ENCODE measurements at places on chromosomes 3 and 15.
A peak's percentile ranks its signal among the peaks of the same experiment; 100 is the strongest.

- DNase-seq = no peak
These were observed 45.2 kb upstream of the NR2F2 start for GRCh38 chr15:96285305-96285704.

DNA sequence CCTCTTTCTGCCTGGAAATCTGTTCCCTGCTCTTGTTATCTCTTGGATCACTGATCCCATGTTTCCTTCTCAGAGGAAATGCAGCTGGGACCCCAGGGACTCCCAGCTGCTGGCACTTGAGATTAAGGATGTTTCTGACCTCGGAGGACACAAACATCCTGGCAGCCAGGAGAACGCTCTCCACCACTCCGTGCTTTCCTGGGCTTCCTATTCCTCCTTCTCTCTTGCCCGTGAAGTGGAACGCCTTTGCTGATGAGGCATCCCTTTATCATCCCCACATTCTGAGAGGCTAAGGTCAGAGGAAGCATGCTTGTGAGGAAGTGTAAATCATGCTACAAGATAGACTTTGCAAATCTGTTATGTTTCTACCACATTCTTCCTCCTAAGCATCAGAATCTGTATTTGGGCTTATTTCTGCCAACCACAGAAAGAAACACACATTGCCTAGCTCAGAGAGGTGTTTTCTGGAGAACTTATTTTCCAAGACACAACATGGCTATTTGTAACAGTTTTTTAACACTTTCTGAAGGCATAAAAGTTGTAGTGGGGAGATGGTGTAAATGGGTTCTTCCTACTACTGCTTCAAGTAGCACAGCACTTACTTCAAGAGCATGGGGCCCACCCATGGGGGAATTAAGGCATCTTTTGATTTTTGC lies 25.6 kb upstream of the LDHAL6B start:
- no peak for DNase-seq

GRCh38 chr15:81887912-81888311 lies 157.9 kb downstream of the MEX3B start:
- DNase-seq = no peak

GRCh38 chr3:32643354-32643753 lies 41.6 kb upstream of the CNOT10 start:
- no peak for DNase-seq

- no peak for DNase-seq
These were observed 24.5 kb downstream of the QTRT2 start for GRCh38 chr3:114081037-114081436.

DNA sequence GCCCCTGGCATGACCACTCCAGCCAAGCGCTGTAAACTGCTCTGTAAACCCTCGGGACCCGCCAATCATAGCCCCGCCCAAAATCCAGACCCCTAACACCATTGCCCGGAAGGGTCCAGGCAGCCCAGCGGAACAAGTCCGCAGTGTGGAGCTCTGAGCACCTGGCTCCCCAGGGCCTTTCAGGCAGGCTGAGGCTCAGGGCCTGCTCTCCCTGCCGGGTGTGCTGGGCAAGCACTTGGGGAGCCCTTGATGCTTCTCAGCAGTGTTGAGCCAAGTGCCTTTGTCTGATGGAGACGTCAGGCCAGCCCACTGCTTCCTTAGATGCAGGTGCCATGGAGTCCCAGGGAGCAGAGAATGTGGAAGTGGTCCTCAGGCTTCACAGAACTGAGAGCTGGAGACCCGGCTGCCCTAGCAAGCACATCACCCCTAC lies 106.2 kb downstream of the TLE3 start:
- peak; percentile 38 for DNase-seq

DNA sequence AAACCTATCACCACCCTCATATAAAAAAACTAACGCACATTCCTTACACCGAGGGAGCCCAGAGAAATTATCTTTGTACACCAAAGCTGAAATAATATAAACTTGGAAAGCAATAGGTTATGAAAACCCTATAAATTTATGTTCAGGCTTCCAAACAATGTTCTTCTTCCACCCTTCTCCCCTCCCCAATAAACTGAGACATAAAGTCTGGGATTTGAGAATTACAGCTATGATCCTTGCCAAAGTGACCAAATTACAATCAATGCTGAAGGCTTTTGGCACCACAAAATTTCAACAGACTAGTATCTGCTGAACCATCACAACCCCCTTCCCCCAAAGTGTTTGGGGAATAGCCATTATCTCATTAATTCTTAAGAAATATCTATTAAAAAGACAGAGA lies 237.8 kb downstream of the FMN1 start:
- DNase-seq = no peak

DNA sequence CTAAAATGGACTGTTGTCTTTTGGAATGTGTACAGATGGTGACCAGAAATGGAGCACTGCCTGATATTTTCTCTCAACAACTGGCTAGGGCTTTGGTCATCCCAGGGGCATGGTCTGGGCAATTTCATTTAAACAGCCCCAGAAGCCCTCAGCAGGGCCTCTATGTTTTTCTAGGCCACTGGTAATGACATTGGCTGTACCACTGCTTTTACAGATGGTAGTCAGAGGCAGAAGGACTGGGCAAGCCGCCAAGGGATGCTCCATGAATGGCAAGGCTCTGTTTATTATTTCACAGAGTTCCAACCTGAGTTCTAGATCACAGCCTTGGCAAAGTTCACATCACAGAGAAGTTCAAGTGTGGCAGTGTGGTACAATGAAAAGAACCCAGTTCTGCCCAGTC lies 37.0 kb upstream of the LMCD1 start:
- DNase-seq = no peak

DNA sequence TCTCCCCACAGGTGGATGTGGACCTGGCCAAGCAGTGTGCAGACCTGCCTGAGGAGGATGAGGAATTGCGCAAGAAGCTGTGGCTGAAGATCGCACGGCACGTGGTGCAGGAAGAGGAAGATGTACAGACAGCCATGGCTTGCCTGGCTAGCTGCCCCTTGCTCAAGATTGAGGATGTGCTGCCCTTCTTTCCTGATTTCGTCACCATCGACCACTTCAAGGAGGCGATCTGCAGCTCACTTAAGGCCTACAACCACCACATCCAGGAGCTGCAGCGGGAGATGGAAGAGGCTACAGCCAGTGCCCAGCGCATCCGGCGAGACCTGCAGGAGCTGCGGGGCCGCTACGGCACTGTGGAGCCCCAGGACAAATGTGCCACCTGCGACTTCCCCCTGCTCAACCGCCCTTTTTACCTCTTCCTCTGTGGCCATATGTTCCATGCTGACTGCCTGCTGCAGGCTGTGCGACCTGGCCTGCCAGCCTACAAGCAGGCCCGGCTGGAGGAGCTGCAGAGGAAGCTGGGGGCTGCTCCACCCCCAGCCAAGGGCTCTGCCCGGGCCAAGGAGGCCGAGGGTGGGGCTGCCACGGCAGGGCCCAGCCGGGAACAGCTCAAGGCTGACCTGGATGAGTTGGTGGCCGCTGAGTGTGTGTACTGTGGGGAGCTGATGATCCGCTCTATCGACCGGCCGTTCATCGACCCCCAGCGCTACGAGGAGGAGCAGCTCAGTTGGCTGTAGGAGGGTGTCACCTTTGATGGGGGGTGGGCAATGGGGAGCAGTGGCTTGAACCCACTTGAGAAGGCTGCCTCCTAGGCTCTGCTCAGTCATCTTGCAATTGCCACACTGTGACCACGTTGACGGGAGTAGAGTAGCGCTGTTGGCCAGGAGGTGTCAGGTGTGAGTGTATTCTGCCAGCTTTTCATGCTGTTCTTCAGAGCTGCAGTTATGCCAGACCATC lies 8.6 kb downstream of the VPS18 start:
- DNase-seq = no peak

GRCh38 chr3:172283841-172284357 lies 164.4 kb downstream of the GHSR start:
- no peak for DNase-seq

- no peak for DNase-seq
These were observed 66.0 kb downstream of the COL8A1 start for GRCh38 chr3:99704417-99704816.

GRCh38 chr3:150236316-150237082 lies 171.6 kb upstream of the TSC22D2 start:
- DNase-seq = no peak

DNA sequence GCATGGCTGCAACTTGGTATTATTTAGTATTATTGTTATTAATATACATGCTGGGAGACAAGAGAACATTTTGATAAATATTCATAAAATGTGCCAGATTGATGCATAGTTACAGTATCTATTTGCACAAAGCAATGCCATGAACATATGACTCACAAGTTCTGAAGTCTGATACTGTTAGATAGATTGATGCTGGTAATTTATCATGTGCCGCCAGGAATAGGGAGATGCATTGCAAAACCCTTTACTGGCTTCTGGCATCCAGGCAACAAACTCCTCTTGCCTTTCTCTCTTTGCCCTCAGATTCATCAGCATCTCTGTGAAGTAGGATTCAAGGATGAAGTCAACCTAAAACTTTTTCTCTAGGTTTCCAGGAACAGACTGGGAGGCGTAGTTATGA lies 41.0 kb upstream of the SLC25A26 start:
- DNase-seq = no peak

- DNase-seq = no peak
These were observed 11.6 kb downstream of the DUOX1 start for GRCh38 chr15:45141386-45141785.

DNA sequence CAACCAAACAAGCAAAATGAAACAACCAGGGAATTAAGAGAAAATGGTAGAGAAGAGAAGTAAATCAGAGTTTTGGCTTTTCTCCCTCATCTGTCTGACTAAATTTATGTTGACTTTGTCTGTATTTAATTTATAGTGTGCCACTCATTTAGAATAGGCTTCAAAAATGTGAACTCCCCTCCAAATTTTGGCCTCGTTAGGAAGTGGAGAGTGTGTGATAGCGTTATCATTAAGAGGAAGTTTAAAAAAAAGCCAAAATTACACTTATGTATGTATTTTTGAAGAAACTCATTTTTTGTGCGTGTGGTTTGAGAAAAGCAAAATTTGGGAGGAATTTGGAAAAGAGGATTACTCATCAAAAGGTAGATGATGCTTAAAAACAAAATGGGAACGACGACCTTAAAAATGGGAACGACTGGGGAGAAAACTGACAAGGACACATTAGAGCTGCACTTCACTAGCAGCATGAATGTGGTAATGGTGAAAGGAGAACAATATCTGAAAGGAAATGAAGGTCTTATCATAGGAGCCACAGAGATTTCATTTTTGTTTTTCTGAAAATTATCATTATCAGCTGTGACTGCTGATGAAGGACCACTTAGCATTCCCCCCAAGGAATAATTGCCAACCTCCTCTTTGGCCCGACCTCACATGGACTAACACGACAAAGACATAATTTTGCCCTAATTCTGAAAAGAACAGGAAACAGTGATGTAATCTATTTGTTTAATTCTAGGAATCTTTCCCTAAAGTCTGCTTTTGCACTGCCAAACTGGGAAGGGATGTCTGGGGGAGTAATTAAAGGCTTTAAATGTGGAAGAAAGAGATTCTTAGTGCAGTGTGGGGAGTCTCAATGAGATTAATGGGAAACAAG lies 163.2 kb upstream of the P2RY1 start:
- no peak for DNase-seq

DNA sequence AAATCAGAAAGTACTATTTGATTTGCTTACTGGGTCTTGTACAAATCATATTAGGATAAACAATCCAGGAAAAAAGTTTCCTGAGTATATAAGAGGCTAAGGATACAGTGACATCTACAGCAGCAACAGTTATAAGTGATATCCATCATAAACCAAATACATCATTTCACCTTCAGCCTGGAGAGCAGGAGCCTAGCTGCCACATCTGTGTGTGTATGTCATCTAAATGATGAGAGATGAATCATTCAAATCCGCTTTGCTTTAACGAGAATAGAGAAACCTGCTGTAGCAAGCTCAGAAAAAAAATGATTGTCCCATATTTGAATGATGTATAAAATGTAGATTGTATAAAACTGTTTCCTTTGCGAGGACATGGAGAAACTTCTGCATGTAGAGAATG lies 841.4 kb downstream of the SI start:
- no peak for DNase-seq

- no peak for DNase-seq
These were observed 35.4 kb downstream of the AKAP13 start for GRCh38 chr15:85415783-85416182.

- DNase-seq = no peak
These were observed 12.1 kb upstream of the THSD4 start for GRCh38 chr15:71103102-71103676.

- DNase-seq = no peak
These were observed 238.3 kb upstream of the FEZF2 start for GRCh38 chr3:62611541-62612240.

- DNase-seq = no peak
These were observed 93.7 kb downstream of the SHQ1 start for GRCh38 chr3:72754582-72754981.
